ENCODE measurements at places on chromosomes 7 and 10.

DNA sequence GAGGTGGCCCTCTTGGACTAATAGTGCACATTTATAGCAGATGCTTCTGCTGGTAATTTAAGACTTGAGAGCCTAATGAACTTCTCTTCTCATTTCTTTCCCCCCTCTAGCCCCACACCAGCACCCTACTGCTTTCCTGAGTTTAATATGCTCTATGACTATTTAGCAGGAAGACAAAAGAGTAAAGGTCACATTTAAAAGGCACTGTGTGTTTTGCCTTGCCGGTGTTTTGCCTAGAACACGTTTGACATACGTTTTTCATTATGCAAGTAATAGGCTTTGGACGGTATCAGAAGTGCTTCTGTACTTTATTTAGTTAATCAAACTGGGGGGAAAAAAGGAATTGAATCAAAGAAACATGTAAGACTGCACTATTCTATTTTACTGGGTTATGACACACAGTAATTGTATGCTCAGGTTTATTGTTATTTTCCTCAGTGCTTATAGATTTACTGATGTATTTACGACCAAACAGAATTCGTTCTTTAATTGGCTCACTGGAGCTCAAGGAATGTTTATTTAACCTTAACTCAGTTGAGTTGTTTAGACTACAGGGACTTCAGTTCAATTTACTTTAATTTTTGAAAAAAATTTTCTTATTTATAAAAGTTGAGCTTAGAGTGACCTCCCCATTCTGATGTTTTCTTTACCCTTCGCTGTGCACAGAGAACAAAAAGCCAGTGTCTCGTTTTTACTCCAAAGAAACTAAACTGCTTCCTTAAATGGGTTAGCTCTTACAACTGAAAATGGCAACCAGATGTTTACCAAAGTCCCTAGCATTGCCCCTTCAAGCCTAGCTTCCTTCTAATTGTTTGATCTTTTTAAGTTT is 35.4 kb downstream of the CPED1 start:
- DNase-seq = no peak

DNA sequence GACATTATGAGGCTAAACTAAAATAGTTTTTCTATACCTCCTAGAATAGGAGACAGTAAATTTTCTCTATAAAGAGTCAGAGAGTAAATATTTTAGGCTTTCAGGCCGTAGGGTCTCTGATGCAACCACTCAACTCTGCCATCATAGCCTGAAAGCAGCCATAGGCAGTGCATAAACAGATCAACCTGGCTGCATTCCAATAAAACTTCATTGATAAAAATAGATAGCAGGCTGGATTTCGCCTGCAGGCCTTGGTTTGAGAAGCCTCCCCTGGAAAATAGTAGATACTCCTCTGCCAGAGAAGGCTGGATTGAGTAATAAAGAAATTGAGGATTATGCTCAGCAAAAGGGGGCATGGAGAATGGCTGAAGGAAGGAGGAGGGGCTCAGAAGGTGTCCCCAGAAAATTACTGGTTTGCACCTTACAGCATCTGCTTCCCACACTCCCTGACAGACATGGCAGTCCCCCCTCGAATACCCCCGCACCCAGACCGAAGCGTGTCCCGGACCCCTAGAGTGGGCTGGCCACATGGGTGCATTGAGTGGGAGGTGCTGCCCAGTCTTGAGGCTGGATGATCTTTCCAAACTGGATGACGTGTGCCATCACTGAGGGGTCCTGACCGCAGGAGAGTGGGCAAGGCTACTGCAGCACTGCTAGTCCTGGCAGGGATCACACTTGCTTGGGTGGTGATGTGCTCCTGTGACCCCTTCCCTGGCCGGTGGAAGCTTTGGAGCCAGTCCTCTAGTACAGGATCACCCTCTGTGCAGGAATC is 126.6 kb downstream of the PTPN20 start:
- peak; percentile 6 for DNase-seq

DNA sequence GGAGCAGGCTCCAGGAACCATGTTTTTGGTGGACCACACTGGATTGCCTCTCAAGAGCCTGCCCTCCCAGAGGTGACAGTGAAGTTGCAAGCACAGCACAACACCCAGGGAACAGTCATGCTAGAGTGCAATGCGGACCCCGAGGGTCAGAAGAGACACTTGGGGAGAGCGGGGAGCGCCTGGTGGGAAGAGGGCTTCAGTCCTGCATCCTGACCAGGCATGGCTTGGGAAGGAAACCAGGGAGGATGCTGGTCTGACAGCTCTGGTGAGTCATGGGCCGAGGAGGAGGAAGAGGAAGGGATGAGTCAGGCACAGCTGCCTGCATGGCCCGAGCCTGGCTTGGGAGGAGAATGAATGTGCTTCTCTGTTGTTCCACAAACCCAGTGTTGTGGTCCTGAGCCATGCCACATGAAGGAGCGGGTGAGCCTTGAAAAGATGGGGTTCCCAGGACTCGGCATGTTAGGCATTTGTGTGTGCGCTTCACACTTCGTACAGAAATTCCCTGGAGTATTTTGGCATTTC is 29.5 kb upstream of the ANKRD2 start:
- peak; percentile 45 for DNase-seq

DNA sequence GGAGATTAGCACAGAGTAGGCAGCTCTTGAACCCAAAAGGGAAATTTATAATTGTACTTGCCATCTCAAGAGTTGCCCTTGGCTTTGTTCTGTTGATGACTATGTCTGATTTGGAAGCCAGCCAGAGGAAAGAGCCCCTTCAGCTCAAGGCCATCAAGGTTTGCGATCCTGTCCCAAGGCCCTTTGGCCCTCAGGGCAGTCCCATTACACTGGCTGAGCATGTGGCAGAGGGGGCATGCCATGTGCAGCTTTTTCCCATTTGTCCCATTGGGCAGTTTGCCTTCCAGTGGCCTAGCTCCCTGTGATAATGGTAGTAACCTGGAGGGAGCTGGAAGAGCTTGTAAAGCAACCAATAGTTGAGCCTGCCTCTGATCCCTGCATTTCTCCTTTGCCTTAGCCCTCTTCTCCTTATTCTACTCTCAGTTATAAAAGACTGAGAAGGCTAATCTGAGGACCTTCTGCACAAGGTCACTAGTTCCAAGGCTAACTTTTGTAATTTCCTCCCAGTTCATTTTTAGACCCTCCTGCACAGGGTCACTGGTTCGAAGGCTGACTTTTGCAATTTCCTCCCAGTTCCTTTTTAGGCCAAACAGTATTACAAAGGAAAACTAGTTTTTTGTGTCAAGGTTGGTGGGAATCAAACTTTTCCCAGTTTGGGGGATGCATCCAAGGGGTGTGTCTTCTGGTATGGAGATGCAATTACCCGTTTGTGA is 31.0 kb upstream of the ARHGAP12 start:
- DNase-seq = no peak

- DNase-seq = no peak
Measured at GRCh38 chr10:129727071-129727470, 237.0 kb downstream of the EBF3 start.

GRCh38 chr7:17075601-17076255 is 193.9 kb upstream of the AGR3 start:
- DNase-seq = no peak

GRCh38 chr7:98210513-98211220 is 572 bp upstream of the BHLHA15 start:
- no peak for DNase-seq

- peak; percentile 66 for DNase-seq
Measured at GRCh38 chr10:3935141-3935540, 150.1 kb upstream of the KLF6 start.

- DNase-seq = no peak
Measured at GRCh38 chr10:128588402-128588801, 462.2 kb upstream of the MKI67 start.

GRCh38 chr10:75181073-75181472 is 29.5 kb upstream of the VDAC2 start:
- DNase-seq = no peak

DNA sequence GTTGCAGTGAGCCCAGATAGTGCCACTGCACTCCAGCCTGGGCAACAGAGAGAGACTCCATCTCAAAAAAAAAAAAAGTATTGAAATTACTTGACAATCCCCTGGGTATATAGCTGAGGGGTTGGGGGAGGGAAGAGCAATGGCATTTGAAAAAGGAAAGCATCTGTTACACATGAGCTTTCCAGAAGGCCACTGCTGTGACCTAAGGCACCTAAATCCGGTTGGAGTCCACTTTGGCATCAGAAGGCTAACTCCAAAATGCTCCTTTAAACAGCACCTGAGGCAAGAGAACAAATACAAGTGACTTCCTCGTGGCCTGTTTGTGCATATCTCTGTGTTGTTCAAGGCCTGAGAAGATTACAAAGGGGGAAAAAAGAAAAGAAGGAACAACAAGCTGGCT is 74.8 kb upstream of the PALS2 start:
- DNase-seq = no peak

- DNase-seq = no peak
Measured at GRCh38 chr10:75592791-75593643, 161.6 kb downstream of the LRMDA start.

- no peak for DNase-seq
Measured at GRCh38 chr7:92244808-92245486, 767 bp downstream of the KRIT1 start.

- no peak for DNase-seq
Measured at GRCh38 chr10:83458611-83459010, 680.7 kb upstream of the GHITM start.

DNA sequence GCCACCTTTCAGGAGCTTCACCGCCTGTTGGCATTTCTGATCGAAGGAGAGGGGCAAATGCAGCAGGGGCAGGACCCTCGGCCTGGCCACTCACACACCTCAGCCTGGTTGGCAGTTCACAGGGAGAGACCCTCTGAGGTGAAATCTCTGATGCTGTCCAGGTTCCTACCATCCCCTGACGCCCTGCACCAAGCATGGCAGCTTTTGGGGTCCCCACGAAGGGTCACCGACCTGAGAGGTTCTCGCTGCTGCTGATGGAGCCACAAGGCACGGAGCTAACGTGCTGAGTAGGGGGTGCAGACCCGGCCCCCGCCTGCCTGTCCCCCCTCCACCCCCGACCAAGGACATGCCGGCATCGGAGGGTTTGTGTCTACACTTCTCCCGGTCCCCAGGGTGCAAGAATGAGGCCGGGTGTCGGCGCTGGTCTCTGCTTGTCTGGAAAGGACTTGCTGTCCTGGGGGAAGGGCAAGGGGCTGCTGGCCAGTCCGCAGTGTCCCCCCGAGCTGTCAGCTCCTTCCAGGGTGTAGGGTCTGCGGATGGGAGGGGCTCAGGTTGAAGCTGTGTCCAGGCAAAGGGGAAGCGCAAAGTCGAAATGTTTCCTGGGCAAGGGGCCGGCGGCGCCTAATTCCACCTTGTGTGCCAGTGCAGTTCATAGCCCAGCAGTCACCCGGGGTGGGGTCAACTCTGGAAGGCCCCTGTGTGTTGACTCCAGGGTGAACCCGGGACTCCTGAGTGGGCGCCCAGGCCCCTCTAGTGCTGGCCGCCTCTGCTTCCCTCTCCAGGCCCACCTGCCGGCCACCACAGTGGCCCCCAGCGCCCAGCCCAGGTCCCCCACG is 132.6 kb downstream of the DNAJB6 start:
- no peak for DNase-seq

GRCh38 chr7:73507556-73507955 is 14.5 kb downstream of the BAZ1B start:
- no peak for DNase-seq

GRCh38 chr10:69093933-69094332 is 6.0 kb downstream of the SRGN start:
- DNase-seq = no peak

DNA sequence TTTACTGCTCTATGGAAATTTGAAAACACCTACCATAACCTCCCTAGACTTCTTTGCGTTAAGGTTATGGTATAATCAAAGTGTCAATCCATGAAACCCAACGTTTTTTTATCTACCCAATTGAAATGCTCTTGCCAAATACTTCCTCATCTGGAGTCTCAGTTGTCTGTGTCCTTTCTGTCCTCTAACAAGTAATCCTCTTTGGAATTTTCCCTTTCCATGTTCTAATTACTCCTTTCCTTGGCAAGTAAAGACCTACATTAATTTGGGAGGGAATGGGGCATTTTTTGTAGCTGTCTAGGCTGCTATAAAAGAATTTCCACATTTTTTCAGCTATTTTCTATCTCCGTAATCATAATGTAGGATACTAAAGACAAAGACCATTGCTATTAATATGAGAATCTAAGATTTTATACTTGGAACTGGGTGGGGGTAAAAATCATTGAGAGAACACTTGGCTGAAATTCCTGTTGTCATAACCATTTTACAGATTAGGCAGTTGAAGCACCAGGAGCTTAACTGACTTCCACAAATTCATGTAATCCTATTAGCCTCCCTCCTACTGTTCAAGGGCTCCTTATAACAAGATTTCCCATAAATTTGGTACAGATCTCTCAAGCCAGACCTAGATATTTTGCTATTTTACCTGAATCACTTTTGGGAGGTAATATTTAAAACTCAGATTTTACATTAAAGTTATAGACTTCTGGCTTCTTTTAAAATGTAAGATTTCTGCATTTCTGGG is 1307.6 kb downstream of the XPNPEP1 start:
- DNase-seq = no peak

- no peak for DNase-seq
Measured at GRCh38 chr10:99233689-99234037, 2.0 kb downstream of the HPSE2 start.

DNA sequence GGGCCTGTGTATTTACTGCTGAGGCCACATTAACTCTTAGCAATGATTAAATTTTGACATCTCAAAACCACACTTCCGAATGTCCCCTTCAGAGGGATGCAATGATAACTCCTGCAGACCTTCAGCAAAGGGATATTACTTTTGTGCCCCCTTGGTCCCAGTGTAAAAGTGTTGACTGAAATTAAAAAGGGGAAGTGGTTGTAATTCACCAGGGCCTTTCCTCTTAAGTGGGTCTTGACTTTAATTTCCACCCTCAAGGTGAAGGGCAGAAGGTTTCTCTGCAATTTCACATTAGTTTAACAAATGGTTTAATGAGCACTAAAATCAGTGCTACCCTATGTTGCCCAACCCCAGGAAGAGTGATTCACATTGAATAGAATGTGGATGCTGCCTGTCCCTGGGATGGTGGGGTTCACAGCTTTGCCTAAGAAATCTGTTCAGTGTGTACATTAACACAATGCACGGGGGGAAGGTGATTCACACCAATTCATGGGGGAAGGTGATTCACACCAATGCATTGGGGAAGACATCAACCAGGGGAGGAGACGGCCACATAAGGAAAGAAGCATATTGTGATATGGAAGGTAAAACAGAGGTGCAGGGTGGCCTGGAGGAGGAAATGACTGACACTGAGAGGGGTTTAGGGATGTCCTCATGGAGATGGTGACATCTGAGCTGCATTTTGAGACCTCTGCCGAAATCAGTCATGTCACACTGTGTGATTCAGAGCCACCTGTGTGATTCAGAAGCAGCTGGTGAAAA is 19.4 kb upstream of the TNS3 start:
- DNase-seq = no peak

- DNase-seq = no peak
Measured at GRCh38 chr10:86085136-86085535, 281.5 kb downstream of the GRID1 start.

GRCh38 chr10:68566351-68566750 is 6.2 kb downstream of the TET1 start:
- DNase-seq = no peak

GRCh38 chr10:129799942-129800341 is 164.1 kb downstream of the EBF3 start:
- DNase-seq = no peak

- DNase-seq = no peak
Measured at GRCh38 chr10:46222364-46222935, 64.3 kb upstream of the ANTXRL start.
